ENCODE measurements at places on chromosomes 5 and 9.
A peak's percentile ranks its signal among the peaks of the same experiment; 100 is the strongest.

DNA sequence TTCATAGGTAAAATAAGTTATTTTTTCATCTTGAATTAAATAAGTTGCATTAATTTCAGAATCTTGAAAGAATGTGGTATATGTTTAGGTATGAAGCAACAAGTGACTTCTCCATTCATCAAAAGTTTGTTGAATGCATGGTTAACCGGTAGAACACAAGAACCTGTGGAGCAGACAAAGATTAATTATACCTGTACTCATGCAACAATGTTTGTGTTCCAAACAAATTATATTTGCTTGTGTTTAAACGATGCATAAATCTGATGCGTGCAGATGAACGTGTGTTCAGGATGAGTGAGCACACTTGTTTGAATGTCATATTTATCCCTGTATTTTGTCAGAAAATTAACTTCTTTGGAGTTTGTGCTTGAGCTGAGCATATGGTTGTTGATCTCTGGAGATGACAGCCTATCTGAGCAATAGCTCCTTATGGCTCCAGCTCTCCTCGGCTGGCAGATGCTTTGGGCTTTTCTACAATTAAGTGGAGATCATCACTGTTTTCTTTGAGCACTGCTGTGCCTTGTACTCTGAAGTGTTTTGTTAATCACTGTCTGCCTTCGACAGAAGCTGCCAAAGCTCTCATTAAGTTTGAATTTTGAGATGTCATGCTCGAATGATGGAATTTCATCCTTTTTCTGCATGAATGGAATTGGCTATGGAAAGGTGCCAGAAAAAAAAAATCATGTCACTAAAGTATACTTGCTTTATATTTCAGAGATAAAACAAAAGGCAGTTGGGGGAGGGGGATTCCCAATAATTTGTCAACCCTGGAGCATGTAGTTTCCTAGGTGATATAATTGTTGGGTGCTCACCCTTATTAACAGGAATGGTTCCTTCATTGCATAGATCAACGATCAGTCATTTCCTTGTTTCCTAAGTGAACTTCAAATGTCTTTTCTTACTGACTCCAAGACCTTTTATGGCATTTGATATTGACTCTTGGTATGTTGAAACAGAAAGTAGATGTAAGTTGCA, 502.5 kb upstream of the ARRDC3 start:
- DNase-seq: no peak

DNA sequence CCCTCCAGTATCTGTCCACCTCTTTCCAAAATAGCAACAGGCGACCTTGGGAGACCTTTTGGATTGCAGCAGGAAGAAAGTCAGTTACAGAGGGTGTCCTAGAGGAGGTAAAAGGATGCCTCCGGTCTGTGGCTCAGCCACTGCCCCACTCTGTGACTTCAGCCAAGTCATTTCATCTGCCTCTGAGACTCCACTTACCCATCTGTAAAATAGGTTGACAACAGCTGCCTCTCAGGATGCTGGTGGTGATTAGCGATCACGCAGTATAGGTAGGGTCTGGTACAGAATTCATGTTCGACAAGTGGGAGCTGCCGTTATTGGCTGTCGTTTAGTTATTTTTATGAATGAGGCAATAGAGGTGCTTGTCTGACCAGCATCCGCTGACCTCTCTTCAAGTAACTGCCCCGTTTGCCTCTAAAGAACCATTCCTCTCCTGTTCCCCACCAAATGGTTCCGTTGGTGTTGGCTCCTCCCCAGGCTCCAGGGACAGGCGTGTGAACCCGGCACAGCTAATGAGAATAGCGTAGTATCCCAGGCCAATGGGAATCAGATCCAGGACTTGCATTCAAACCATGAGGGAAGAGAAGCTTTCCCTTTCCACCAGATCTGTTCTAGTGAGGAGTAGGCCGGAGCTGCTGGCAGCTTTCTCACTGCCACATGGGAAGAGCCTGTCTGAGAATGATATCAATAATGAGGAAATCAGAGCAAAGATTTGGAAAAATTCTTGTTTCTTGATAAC, 64.1 kb downstream of the SMIM23 start:
- no peak for DNase-seq

DNA sequence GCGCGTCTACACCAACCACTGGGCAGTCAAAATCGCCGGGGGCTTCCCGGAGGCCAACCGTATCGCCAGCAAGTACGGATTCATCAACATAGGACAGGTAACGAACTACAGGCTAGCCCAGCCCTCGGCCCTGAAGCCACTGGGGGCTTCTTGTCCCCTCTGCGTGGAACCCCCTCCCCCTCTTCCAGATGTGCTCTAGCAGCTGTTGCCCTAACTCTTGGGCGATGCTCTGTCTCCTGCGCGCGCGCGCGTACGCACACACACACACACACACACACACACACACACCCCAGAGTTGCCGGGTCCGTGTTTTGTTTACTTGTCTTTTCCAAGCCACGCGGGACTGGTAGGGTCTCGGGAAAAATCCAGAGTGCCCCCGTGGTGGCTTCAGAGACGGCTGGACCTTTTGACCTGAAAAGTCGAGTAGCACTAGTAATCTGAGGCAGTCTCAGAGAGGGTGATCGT, 836 bp downstream of the PCSK5 start:
- no peak for DNase-seq

DNA sequence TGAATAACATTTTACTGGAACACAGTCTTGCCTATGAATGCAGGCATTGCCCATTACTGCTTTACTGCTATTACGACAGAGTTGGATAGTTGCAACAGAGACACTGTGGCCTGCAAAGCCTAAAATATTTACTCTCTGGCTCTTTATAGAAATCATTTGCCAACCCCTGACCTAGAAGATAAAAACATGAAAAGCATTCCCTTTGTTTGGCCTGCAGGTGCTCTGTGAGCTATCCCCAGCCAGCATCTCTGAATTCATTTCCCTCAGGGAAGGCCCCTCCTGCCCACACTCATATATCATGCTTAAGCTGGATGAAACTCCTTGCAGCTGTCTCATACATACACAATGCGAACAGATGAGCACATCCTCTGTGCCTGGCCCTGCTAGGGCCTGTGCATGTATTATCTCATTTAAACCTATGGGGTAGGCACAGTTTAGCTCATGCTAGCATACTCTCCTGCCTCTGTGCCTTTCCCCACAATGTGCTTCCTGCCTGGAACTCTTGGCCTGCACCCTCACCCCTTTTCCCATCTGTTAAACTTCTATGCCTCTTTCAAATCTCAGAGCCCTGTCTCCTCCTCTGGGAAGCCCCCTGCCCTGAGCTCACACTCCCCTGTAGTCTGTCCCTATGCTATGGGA, 193.1 kb downstream of the PAX5 start:
- no peak for DNase-seq

GRCh38 chr5:76497065-76497460, 94.0 kb downstream of the IQGAP2 start:
- no peak for DNase-seq

GRCh38 chr5:126527892-126528291, 67.1 kb downstream of the ALDH7A1 start:
- DNase-seq: no peak

DNA sequence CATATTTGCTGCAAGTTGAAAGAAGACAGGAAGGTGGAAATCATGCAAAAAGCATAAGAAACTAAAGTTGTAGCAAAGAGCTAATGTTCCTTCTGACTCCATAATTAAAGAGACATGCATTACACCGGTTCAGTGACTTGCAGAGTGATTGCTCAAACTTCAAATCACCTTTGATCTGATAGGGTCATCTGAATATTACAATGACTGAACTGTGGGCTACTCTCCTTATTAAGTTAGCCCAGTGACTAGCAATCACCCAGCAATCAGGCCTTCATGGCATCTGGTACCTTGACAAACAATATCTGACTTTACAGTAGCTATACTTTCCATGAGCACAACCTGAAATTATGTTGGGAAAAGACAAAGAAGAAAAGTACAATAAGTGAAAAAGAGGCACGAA, 84.9 kb downstream of the NREP start:
- DNase-seq: no peak

GRCh38 chr9:137836151-137836830, 41.3 kb upstream of the CACNA1B start:
- DNase-seq: no peak

GRCh38 chr5:139745132-139745799, 50.3 kb upstream of the PSD2 start:
- peak; percentile 36 for DNase-seq

DNA sequence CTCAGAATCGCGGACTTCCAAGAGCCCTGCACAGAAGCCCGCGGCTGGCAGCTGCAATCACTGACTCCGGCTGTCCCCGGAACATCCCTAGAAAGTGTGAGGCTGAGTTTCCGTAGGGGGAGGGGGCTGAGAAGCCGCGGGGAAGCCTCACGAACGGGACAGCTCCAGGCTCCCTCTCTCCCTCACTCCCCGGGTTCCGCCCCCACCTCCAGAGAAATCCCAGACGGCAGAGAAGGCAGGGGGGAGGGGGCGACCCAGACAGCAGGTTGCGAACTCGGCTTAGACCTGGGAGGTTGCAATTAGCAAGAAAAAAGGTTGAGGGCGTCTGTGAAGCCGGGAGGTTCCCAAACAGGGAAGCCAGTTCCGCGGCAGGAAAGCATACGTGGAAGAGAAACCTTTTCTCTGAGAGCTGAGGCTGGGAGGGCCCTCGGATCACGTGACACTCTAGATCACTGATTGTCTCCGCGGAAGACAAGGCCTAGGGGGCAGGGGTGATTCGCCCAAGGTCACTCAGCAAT, 73.8 kb upstream of the CPLX2 start:
- DNase-seq: no peak

DNA sequence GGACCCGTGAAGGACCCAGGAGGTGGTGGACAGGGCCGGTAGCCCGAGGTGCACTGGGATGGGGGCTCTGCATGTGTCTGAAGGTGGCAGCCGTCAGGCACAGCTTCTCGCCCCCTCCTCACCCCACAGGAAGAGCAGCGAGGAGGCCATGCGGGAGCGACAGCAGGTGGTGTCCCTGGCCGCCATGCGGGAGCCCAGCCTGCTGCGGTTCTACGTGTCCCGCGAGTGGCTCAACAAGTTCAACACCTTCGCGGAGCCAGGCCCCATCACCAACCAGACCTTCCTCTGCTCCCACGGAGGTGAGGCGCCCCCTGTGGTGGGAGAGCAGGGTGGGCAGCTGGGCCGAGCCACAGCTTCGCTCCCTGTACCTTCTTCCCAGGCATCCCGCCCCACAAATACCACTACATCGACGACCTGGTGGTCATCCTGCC, 39.9 kb downstream of the USP20 start:
- DNase-seq: no peak
